RWPE2 (cell line): ENCODE measurements at places on chromosomes 12 and 14.

DNA sequence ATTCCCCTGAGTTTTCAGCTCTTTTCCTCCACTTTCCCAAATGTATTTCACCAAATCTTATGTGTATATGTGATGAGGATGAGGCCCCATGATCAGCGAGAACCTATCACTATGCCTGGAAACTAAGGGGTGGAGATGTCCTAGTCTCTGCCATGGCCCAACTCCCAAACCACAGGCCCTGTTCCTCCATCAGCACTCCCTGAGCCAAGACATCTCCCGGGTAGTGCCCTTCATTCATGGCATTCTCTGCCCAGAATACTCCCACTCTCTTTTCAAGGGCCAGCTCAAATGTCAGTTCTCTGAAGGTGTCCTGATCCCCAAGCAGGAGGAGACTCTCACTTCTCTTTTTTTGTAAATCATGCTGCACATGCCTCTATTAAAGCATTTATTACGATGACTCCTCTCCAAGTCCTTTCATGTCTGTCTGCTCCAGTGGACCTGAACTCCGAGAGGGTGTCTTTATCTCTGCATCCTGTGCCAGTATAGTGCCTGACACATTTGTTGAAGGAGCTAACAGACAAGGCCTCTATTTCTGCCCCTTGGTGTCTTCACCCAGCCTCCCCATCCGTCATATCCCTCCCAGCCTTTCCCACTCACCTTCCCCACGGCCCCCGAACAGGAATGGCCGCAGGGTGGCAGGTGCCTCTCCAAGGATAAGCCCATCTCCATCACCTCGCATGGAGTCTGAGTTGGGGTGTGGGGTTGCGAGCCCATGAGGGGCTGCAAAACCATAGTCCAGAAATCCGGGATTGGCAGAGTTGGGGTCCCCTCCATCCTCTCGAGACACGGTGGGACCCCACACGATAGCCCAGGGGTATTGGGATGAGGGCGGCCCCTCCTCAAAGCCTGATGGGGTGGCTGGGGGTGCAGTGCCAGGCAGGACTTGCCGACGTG, 3.7 kb downstream of the PIANP start:
- no peaks in the 10 kb centered on the region for H3K4me1 ChIP-seq
- no peaks in the 10 kb centered on the region for H3K36me3 ChIP-seq
- no peak for DNase-seq

DNA sequence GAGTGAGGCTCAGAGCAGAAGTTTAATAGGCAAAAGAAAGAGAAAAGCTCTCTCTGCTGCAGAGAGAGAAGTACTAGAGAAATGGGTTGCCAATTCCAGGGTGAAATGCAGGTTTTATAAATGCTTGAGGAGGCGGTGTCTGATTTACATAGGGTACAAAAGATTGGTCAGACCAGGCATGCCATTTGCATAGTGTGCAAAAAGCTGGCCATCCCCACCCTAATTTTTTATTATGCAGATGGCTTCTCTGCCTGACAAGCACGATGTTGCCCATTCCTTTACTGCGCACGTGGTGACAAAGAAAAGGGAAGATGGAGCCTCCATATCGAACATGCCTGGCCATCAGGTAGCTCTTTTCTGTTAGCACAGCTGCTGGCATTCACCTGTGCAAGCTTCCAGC, 209.3 kb upstream of the PPFIA2 start:
- peaks cover 8% of the 10 kb centered on the region for H3K27me3 ChIP-seq
- DNase-seq, result no peak
- no peak overlapping the region for H3K27ac ChIP-seq

DNA sequence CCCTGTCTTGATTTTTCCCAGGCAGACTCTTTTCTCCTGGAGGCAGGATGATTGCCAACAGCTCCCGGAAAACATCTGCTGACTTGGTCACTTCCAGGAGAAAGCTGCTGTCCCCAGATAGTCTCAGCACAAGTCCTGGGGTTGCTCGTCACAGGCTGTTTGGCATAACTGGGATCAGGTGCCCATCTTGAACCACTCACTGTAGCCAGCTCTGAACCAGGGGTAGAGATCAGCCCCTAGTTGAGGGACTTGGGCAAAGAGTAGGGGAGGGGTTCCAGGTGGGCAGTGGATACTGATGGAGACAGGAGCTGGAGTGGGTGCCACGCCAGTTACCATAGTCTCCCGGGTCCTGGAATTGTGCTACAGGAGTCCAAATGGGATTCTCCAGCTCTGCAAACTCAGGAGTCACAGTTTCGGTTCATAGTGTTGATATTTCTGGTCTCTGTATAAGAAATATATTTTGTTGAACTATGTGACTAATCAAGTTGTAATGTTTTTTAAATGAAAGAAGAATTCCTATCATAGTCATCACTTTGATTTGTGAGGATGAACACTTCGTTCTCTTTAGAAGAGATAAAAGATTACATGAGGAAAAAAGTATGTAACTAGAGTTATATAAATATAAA, 1154.5 kb downstream of the AACS start:
- H3K27ac ChIP-seq, result peak overlapping the region; percentile 60
- H3K36me3 ChIP-seq, result no peaks in the 10 kb centered on the region
- H3K4me3 ChIP-seq, result no peak overlapping the region
- H3K4me1 ChIP-seq, result peaks cover 19% of the 10 kb centered on the region
- no peak for DNase-seq
- no peaks in the 10 kb centered on the region for H3K27me3 ChIP-seq

- H3K36me3 ChIP-seq, result no peaks in the 10 kb centered on the region
- H3K4me1 ChIP-seq, result peaks cover 8% of the 10 kb centered on the region
- DNase-seq, result no peak
- H3K27ac ChIP-seq, result no peak overlapping the region
- H3K27me3 ChIP-seq, result no peaks in the 10 kb centered on the region
- no peak overlapping the region for H3K4me3 ChIP-seq
These were observed 190.5 kb downstream of the DACT1 start for GRCh38 chr14:58828298-58828697.

DNA sequence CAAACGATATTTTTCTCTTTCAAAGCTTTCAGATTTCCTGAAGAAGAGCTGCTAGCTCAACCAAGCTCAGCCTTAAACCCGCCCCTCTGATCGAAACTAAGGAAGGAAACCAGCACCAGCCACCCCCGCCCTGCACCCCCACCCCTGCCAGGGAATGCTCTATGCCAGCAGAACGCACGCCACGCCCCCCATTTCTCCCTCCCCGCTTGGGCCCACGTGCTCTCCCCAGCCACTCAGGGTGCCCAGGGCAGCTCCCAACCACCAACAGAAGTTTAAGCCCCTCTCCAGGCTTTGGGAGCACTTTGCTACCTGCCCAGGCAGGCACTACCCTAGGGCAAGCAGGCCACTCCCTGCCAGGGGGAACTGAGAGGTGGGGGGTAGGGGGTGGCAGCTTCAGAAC, 18.8 kb upstream of the KRT78 start:
- no peaks in the 10 kb centered on the region for H3K36me3 ChIP-seq
- no peaks in the 10 kb centered on the region for H3K27me3 ChIP-seq
- DNase-seq, result peak; percentile 86
- H3K27ac ChIP-seq, result peak overlapping the region; percentile 38
- peaks cover 36% of the 10 kb centered on the region for H3K4me1 ChIP-seq
- H3K4me3 ChIP-seq, result no peak overlapping the region
